ENCODE measurements at places on chromosomes 1 and 21.

DNA sequence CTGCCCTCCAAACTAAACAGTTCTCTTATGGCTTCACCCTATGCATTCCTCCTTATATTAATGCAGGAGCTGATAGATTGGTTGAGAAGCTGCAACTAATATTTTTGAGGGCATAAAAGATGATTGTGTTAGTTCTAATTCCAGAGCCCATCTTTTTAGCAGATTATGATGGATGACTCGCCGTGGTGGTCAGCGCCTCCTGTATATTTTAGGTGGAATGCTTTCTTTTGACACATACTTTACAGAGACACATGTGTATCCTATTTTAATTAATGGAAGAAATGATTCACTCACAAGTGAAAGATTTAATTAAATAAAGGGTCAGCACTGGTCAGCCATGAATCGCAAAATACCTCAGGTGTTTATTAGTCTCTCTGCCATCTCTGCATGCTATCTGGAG is 120.7 kb downstream of the TM2D1 start:
- DNase-seq = no peak

DNA sequence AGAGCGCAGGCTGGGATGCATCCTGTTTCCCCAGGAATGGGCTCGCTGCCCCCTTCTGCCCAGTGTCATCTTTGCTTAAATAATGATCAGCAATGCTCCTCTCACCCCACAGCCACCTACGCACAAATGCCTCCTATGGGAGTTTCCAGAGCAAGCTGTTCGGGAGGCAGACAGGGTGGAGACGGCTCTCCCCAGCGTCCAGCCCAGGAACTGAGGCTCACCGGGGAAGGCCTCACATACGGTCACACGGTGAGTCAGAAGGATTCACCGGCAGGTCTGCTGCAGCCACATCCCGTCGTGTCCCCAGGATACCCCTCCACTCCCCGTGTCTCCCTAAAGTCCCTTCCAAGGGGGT is 40.3 kb upstream of the RUNX3 start:
- no peak for DNase-seq

- no peak for DNase-seq
These were observed 7.1 kb downstream of the PSRC1 start for GRCh38 chr1:109275706-109276345.

DNA sequence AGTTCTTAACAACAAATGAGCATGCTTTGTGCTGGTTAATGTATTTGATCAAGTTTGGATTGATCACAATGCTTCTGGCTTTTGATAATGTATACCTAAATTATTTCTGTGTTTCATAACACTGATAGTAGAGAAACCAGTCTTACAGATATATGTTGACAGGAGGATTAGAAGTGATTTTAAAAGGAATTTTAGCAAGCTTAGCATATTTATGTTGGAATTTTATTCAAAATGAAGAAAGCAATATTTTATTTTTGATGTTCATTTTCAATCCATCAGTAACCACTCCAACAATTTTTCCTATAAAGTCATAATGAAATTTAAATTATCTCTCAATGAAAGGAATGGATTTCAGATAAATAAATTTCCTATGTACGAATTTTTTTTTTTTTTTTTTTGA is 291.8 kb downstream of the HHIPL2 start:
- DNase-seq = no peak

DNA sequence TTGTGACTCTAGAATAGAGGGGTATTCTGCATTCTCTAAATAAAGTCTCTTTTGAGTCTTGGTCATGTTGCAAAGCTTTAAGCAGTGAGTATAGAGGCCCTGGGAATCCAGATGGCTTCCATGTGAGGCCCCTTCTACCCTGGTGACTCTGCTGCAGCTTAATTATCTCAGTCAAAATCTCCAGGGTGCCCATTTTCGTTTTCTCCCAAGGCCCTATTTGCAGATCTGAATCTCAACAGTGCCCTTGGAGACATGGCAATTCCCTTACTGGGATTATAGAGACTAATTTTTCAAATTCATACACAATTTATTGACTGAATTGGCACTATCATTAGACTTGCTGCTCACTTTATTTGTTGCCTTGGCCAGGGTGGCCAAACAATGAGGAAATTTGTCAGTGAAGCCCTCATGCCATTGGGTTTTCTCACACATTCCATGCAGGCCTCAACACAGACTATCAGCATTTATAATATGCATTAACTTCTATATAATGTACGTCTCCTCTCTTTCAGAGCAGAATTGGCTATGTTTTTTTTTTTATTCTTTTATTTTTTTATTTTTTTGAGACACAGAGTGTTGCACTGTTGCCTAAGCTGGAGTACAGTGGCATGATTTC is 35.1 kb downstream of the PROX1 start:
- no peak for DNase-seq

DNA sequence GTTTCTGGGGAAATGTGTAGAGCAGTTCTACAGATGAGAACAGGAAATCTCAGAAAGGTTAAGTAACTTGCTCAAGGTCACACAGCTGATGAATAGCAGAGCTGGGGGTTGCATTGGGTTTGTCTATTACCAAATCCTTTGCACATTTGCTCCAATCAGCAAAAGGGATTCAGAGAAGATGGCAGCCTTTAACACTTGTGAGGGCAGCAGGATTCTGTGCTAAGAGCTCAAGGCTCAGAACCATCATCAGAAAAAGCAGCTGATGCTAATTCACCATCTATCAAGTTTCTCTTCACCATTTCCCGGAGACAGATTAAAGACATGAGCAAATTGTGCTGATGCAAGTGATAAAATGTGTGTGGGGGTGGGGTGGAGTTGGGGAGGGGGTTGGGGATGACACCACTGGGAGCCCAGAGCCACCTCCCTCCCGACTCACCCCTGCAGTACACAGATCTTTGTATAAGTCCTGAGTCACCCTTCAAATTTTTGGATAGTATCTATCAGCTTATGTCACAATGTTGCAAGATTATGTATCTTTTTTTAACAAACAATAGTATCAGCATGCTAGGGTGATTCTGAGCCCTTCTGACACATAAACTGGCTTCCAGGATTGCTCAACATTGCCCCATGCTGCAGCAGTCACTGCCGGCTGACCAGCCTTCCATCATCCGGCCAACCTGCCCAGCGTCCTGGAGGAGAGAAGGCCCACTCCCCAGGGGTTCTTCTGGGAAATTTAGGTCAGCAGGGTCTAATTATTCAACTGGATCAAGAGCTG is 2.8 kb upstream of the SPSB1 start:
- no peak for DNase-seq
